HEK293T (cell line): ENCODE measurements at places on chromosomes 4 and X.
A peak's percentile ranks its signal among the peaks of the same experiment; 100 is the strongest.

DNA sequence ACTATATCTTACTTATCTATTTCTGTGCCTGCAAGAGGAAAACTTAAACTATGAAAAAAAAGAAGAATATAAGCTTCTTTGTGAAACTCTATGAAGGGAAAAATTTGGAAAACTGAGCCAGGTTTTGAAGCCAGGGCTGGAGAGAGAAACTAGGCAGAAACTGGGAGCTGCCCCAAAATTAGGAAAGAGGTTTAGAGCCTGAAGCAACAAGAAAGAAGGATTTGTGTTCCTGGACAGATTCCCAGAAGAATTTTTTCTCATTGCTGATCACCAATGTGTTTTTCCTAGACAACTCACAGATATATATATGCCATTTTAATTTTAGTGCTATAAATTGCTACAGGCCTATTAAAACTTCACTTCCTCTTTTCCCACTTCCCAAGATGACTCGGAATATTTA, 245.0 kb upstream of the GEMIN8 start:
- DNase-seq, result no peak

DNA sequence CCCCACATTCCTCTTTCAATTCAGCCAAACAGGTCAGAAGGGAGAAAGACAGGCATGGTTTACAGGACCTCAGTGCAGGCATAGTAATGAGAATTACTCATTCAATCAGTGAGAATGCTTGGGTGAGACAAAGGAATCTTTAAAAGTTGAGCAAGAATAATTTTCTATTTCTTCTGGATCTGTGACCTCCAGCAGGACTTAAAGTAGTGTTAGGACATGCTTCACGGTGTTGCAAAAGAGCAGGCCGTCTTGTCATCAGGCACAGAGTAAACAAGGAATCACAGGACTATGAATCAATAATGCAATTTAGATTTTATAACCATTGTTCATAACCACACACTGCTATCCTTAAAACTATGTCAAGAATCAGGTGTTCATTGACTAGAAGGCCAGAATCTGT, 130.6 kb upstream of the GLRA2 start:
- DNase-seq, result no peak

DNA sequence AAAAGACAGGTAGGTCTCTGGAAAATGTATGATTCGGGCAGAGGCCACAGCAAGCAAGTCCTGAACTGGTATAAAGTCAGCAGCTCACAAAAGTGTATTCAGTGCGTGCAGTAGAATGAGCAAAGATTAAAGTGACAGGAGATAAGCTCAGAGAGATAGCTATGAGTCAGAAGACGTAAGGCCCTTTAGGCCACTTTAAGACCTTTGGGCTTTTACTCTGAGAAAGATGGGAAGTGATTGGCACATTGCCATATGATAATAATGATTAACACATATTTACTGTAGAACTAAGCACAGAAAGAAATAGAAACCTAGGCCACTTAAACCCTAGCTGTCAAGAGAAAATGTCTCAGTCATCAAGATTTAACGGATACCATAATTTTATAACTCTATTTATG, 51.7 kb downstream of the TBCK start:
- peak; percentile 7 for DNase-seq

GRCh38 chrX:1322393-1322792, 14.2 kb upstream of the IL3RA start:
- no peak for DNase-seq

DNA sequence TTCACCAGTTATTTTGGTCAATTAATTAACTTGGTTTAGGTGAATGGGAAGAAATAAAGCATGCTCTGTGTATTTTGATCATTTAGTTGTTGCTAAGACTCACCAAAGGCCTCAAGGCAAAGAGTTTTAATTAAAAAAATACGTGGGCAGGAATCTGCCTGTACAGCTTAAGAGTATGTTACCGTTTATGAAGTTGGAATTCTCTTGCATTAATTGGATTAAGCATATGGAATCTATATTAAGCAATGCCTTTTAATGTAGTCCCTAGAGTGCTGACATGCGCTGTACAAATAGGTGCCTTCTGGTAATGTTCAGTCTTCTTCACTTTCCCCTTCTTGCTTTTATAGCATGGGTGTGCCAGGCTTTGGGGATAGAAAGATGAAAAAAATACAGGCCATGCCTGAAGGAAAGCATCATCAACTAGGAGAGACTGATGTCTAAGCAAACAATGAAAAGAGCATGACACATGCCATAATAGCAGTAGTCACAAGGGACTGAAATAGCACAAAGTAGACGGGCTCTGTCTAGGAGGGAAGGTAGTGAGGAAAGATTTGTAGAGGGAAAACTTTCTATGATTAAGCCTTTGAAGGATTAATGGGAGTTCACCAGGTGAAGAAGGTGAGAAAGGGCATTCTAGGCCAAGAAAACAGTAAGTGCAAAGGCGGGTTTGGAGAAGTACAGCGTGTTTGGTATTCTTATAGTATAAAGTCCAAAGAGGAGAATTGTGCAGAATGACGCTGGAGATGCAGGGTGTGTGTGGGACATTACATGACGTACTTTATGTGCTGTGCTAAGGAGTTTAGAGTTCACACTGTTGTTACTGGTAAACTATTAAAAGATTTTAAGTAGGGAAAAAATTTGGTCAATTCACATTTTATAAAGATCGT, 226.1 kb upstream of the ANXA3 start:
- no peak for DNase-seq

DNA sequence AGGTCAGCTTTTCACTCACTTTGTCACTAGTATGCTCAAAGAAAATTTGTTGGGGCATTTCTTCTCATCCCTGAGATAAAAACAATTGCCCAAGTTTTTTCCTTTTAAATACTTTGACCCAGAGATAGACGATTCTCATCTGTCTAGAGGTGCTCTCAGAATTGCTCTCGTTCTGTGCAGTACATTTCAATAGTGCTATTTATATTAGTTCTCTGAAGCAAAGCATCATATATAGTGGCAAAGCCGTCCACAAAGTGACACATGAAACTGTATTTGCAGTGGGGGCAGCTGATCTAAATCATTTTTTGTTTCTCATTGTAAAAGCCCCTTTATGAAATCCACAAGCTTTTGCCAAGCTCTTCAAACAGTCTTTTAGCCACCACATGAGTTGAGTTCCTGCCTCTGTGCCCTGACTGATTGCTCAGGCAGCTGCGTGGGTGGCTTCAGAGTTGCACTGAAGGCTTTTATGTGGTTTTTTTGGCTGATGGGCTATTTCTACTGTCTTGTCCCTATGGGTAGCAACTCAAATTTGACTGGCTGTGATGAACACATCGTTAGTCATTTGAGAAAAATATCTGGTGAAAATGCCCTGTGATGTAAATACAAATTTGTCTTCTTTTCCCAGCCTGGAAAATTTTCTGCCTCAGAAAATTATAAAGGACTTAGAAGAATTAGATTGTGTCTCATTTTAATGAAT, 119.1 kb upstream of the OTUD4 start:
- DNase-seq, result no peak

DNA sequence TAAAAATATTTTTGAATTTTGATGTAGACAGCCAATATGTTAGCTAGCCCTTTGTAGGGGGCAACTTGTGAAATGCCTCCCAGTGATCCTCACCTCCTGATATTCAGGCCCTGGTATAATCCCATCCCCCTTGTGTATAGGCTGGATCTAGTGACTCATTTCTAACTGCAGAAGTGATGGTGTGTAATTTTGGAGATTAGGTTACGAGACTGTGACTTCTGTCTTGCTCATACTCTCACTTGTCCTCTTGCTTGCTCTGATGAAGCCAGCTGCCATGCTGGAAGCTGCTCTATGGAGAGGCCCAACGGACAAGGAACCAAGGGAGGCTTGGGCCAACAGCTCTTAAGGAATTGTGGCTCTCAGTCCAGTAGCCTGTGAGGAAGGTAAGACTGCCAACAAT, 61.7 kb downstream of the GPR82 start:
- no peak for DNase-seq

DNA sequence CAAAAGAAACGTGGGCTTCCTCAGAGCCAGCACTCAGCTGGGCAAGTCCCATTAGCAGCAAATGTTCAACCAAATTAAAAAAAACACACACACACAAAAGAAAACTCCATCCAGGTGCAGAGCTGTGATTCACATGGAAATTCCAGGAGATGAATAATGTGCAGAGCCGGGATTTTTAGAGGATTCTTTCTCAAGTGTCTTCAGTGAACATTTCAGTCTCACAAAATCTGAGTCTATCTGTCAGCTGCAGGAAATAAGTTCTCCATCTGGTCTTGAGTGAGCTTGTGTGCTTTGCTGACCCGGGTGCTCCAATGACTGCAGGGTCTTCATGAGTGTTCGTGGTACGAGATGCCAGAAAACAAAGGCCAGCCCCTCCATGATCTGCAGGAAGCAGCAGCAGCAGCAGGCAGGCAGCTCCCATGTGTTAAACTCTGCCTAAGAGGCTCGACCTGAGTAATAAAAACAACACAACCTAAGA, 44.3 kb downstream of the RASGEF1B start:
- DNase-seq, result no peak

DNA sequence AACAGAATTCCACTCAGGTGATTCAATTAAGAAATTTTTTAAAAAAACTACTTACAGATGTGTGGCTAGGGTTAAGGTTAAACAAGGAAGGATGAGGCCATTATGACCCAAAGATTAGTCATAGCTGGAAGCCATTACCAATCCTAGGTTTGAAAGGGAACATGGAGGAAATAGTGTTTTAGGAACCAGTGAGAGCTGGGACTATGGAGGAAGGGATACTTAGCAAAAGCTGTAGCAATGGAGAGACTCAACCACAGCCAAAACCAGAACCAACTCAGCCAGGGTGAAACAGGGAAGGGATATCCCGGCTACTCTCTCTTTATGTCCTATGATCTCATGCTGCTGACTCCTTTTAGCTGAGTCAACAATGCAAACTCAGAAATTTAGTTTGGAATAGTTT, 148.6 kb upstream of the CNKSR2 start:
- DNase-seq, result no peak

- no peak for DNase-seq
Measured at GRCh38 chr4:111208970-111209369, 586.1 kb upstream of the PITX2 start.

GRCh38 chr4:19592391-19592790, 659.3 kb upstream of the SLIT2 start:
- DNase-seq, result no peak

DNA sequence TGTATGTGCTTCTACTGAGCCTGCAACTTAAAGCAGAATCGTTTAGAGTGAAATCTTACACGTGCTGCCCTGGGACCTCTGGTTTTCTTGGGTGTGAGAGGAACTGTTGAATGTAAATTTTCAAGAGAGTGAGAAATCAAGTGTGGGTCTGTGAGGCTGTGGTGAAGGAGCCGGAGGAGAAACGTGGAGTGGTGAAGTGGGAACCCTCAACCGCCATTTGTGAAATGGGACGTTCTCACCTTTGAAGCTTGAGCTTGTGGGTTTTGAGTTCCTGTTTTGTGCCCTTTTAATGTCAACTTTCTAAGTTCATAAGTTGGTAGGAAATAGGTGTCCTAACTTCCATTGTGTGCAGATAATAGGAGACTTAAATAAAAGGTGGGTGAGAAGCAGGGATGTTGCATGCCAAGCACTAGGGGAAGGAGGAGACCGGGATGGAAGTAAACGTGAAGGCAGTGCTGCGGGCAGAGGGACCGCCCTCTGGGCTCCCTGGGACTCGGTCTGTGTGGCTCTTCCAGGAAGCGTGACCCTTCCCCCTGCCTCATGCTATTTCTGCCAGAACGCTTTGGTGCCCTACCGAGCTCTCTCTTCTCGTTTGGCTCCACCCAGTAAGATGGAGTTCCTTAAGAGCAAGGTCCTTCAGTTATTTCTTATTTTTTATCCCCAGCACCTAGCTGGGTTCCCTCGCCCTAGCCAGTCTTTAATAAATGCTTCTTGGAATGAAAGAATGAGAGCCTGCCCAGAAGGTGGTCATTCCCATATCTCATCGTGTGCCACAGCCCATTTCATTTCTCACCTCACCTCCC, 56.0 kb downstream of the TMEM131L start:
- DNase-seq, result no peak

- peak; percentile 7 for DNase-seq
Measured at GRCh38 chr4:137509855-137510282, 22.4 kb downstream of the PCDH18 start.

DNA sequence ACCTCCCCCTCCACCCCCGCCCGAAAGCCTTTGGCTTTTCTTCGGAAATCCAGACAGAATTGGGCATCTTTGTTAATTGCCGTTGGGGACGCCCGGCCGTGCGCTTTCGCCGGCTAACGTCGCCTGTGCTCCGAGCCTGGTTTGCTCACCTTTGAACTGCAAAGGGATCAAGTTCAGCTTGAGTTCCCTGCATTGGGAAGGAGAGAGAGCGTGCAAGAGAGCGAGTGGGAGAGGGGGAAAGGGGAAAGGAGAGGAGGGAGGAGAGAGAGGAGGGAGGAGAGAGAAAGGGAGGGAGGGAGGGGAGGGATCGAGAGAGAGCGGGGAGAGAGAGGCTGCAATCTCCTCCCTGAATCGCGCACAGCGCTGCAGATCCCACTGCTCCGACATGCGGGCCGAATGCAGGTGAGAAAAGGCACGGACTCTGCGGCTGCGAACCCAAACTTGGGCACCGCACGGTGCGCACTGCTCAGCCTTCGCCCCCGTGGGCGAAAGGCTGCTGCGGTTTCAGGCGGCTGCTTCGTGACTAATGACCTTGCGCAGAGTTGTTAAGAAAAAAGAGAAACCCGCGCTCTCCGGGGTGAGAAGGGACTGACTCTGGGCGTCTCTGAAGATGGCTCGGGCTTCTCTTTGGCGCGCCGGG, at the start of gene PCDH7:
PCDH7 (plus strand) TSS at position 349 of the 640 bp plus-strand sequence. CDS start 1,054 bp downstream, outside the sequence.
- peak; percentile 12 for DNase-seq

DNA sequence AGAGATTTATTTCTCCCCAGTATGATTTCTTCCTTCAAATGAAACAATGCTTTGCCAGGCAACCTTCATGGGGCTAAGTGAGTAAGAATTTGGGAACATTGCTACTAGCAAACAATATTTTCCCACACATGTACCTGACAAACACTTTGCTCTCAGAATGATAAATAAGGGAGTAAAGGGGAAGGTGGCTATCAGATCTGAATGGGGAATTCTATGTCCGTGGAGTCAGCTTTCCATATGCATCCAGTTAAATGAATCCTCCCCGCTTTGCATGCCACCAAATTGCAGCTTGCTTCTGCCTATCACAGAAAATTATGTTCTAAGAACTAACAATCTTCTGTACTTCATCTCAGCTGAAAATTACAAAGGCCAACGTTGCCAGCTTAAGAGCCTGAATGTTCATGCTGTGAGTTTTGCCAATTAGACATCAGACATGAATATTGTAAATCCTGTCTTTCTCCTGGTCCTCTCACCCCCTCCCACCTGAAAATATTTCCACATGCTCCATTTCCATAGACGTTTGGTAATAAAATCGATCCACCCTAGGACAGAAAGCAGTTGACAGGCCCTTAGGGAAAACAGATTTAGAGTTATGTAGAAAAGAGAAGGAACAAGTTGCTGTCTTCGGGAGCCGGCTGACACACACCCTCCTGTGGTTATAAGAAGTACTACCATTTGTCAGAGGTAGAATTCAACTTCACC, 6.3 kb downstream of the MEPE start:
- peak; percentile 50 for DNase-seq

DNA sequence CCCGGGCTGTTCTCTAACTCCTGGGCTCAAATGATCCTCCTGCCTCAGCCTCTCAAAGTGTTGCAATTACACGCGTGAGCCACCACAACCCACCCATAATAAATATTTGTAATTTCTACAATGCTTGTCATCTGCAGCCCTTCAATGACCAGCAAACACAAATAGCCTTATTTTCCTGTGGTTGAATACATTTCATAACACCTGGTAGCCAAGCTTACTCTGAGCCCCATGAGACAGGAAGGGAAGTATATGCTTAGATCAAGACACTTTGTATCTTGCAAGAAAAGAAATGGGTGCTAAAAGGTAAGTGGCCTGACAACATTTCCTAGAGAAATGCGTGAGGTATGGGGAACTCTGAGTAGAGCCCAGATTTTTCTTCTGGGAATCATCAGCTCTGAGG, 56.9 kb upstream of the PDGFRA start:
- DNase-seq, result no peak

GRCh38 chrX:51496501-51497291, at the start of gene NUDT11:
NUDT11 (minus strand) TSS chrX:51496592; CDS start chrX:51496444, 148 bp downstream.
- DNase-seq, result peak; percentile 62
